ENCODE measurements at places on chromosomes 7 and 10. TPM values are rescaled to one million over a fixed set of nuclear protein-coding genes. Genes with fewer than 3 reads are reported as not detected.

ANXA8 gene
- 29.5 TPM for total RNA-seq

GRM8 gene
- not detected for total RNA-seq

LBX1 gene
- not detected for total RNA-seq

EBF3 gene
- total RNA-seq: 0.20 TPM

NUTM2A gene
- total RNA-seq: 0.05 TPM

IDI2 gene
- not detected for total RNA-seq

SYT15 gene
- total RNA-seq: 3.8 TPM

PCLO gene
- total RNA-seq: 1.2 TPM

Measured in A549 treated with ZK216348 at 1 μM for 4 hours (cell line).